ENCODE measurements at places on chromosomes 6 and 20. TPM values are rescaled to one million over a fixed set of nuclear protein-coding genes. Genes with fewer than 3 reads are reported as not detected.

DNA sequence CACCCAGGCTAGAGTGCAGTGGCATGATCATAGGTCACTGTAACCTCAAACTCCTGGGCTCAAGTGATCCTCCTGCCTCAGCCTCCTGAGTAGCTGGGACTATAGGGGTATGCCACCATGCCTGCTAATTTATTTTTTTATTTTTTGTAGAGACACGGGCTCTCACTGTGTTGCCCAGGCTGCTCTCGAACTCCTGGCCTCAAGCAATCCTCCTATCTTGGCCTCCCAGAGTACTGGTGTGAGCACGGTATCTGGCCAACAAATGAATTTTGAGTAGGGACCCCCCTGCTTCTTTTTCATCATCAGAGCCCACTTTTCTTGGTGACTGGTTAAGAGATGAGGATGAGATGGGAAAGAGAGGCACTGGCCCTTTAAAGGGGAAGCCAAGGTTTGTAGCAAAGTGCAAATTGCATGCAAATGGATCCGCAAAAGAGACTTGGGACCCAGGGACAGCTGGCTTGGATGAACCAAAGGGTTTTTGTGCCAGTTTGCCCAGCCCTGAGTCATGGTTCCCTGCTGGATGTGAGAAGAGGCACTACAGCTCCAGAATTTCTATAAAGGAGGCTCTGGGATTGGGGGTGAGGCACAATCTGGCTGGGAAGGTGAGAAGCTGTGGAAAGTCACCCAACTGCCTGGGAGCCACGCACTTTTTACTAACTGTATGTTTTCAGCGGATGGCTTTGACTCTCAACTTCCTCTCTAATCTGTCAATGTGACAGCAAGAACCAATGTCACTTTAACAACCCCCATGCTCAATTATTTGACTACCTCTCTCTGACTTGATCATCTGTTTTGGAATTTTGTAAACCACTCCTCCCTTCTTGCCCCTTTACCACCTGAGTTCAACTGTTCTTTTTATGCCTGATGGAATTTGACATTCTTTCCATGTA, 58.7 kb upstream of the RNF24 start:
- DNase-seq: no peak
- no peaks in the 10 kb centered on the region for H3K36me3 ChIP-seq
- peaks cover 26% of the 10 kb centered on the region for H3K4me1 ChIP-seq
- H3K27ac ChIP-seq: no peak overlapping the region
- no peak overlapping the region for H3K4me3 ChIP-seq

GRCh38 chr6:85678026-85678601, 35.4 kb upstream of the SYNCRIP start:
- peaks cover 64% of the 10 kb centered on the region for H3K36me3 ChIP-seq
- peaks cover 12% of the 10 kb centered on the region for H3K27me3 ChIP-seq
- H3K27ac ChIP-seq: peak overlapping the region; percentile 100
- peak overlapping the region; percentile 98 for H3K4me3 ChIP-seq

Gene SSTR4
- not detected for total RNA-seq

Gene PNLDC1
- total RNA-seq: 0.71 TPM

DNA sequence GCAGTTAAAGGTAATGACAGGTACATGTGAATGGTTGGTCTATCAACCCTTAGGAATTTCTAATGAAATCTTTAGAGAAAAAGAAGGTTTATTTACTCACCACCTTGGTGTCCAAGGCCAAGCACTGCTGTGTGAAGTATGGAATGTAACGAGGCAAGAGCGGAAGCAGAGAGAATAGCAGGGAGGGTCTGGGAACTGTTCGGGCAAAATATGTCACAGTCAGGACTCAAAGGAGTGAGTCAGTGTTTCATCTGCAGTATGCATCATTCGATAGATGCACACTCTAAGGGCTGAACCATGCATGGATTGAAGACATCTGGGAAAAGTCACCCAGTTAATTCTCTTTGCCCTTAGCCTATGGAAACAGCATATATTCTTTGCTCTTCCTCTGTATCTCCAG, 33.2 kb downstream of the ADGRF5 start:
- peaks cover 16% of the 10 kb centered on the region for H3K4me1 ChIP-seq
- H3K36me3 ChIP-seq: no peaks in the 10 kb centered on the region
- H3K4me3 ChIP-seq: no peak overlapping the region
- H3K27me3 ChIP-seq: no peaks in the 10 kb centered on the region
- DNase-seq: peak; percentile 10

GRCh38 chr20:59603176-59603575, 1.2 kb upstream of the PHACTR3 start:
- H3K36me3 ChIP-seq: no peaks in the 10 kb centered on the region
- H3K4me1 ChIP-seq: no peaks in the 10 kb centered on the region
- H3K27ac ChIP-seq: no peak overlapping the region
- H3K27me3 ChIP-seq: peaks cover 27% of the 10 kb centered on the region

DNA sequence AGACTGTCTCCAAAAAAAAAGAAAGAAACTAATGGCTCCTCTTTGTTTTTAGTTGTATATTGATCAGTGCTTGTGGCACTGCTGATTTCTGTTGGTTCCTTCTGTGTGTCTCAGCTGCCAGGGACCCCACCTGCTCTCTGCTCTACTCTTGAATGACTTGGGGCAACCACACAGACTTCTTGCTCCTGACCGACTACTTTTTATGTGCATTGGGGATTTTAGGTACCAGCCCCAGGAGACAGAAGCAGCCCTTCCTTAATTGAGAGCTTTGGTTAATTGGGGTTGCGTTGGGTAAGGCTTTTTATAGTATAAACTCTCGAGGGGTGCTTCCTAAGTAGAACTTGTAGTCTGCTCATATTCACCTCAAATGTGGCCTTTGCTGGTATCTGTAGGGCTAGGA, 6.9 kb downstream of the STK35 start:
- peaks cover 10% of the 10 kb centered on the region for H3K36me3 ChIP-seq
- peaks cover 46% of the 10 kb centered on the region for H3K4me1 ChIP-seq
- no peaks in the 10 kb centered on the region for H3K27me3 ChIP-seq

Gene RAET1L
- total RNA-seq: 2.3 TPM

- H3K36me3 ChIP-seq: peaks cover 5% of the 10 kb centered on the region
- no peaks in the 10 kb centered on the region for H3K27me3 ChIP-seq
- no peak for DNase-seq
- H3K27ac ChIP-seq: no peak overlapping the region
- peaks cover 24% of the 10 kb centered on the region for H3K4me1 ChIP-seq
These were observed 107.2 kb downstream of the AGPAT4 start for GRCh38 chr6:161166677-161167076.

DNA sequence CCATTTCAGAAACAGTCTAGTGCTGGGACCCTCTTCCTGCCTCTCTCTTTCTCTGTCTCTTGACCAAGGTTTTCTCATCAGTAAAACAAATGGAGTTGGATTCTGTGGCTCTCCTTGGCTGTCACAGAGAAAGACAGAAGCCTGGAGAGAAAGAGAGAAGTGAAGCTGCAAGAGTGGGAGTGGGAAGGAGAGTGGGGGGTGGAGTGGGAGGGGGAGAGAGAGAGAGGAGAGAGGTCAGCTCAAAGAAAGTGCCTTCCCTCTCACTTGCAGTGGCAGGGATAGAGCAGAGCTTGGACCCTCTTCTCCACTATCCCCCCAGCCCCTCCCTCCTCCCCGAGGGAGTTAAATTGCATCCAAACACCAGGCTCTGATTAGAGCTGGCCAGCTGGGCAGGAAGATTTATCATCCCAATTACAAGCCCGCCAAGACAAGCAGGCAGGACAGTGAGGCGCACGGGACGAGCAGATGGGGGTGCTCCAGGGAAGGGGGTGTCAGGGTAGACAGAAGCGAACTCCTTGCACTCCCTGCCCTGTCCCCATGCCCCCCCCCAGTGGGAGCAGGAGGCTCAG, 74.3 kb downstream of the CD40 start:
- no peak overlapping the region for H3K27ac ChIP-seq
- H3K4me1 ChIP-seq: no peaks in the 10 kb centered on the region
- H3K27me3 ChIP-seq: peaks cover 95% of the 10 kb centered on the region
- H3K4me3 ChIP-seq: no peak overlapping the region
- no peaks in the 10 kb centered on the region for H3K36me3 ChIP-seq
- DNase-seq: no peak

GRCh38 chr6:166106076-166106686, 61.5 kb downstream of the TBXT start:
- H3K4me3 ChIP-seq: no peak overlapping the region
- peak; percentile 80 for DNase-seq
- H3K27ac ChIP-seq: no peak overlapping the region
- H3K27me3 ChIP-seq: peaks cover 42% of the 10 kb centered on the region
- H3K4me1 ChIP-seq: no peaks in the 10 kb centered on the region

- H3K4me1 ChIP-seq: no peaks in the 10 kb centered on the region
- no peak overlapping the region for H3K27ac ChIP-seq
- no peaks in the 10 kb centered on the region for H3K27me3 ChIP-seq
- no peaks in the 10 kb centered on the region for H3K36me3 ChIP-seq
- DNase-seq: no peak
- H3K4me3 ChIP-seq: no peak overlapping the region
These were observed 417.4 kb upstream of the SOX4 start for GRCh38 chr6:21176197-21176596.

- no peaks in the 10 kb centered on the region for H3K4me1 ChIP-seq
- no peak for DNase-seq
- peaks cover 36% of the 10 kb centered on the region for H3K27me3 ChIP-seq
- no peak overlapping the region for H3K4me3 ChIP-seq
- H3K27ac ChIP-seq: no peak overlapping the region
- H3K36me3 ChIP-seq: no peaks in the 10 kb centered on the region
These were observed 19.6 kb upstream of the CCR6 start for GRCh38 chr6:167103041-167103891.

Gene CST4
- total RNA-seq: not detected

DNA sequence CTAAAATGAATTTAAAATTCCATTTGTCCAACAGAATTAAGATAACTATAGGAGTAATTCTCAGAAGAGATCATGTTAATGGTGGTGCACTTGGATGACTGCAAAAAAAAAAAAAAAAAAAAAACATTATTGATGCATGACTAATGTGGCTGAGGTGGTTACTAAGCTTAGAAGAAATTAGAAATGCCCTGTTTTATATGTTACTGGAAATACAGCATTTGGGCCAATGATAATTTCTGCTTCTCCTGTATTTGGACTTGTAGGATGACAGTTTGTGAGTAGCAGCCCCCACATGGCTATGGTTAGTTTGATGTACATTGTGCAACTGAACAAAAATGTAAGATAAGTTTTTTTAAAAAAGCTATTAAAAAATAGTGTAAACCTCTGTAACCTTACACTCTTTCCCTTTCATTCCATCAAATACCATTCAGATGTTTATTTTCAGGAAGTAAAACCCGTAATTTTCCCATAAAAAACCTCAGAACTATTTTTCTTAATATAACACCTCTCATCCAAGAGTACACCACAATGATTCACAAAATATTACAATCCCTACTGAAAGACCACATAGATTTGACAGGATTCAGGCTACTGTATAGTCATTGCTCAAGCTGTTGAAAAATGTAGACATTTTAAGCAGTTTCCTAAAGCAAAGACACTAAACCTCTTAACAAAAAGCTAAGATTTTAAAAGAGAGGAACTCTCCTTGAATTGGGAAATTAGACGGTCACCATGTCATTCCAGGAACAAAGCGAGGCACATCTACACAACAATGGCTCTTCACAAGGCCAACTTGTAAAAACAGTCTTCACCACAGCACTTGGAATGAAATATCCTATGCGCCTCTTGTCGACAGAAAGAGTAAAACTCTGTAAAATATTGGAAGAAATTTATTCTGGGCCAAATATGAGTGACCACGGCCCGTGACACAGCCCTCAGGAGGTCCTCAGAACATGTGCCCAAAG, 83.0 kb downstream of the WDR27 start:
- H3K4me1 ChIP-seq: peaks cover 24% of the 10 kb centered on the region
- peak overlapping the region; percentile 11 for H3K27ac ChIP-seq
- no peaks in the 10 kb centered on the region for H3K27me3 ChIP-seq
- H3K4me3 ChIP-seq: no peak overlapping the region
- peaks cover 10% of the 10 kb centered on the region for H3K36me3 ChIP-seq

DNA sequence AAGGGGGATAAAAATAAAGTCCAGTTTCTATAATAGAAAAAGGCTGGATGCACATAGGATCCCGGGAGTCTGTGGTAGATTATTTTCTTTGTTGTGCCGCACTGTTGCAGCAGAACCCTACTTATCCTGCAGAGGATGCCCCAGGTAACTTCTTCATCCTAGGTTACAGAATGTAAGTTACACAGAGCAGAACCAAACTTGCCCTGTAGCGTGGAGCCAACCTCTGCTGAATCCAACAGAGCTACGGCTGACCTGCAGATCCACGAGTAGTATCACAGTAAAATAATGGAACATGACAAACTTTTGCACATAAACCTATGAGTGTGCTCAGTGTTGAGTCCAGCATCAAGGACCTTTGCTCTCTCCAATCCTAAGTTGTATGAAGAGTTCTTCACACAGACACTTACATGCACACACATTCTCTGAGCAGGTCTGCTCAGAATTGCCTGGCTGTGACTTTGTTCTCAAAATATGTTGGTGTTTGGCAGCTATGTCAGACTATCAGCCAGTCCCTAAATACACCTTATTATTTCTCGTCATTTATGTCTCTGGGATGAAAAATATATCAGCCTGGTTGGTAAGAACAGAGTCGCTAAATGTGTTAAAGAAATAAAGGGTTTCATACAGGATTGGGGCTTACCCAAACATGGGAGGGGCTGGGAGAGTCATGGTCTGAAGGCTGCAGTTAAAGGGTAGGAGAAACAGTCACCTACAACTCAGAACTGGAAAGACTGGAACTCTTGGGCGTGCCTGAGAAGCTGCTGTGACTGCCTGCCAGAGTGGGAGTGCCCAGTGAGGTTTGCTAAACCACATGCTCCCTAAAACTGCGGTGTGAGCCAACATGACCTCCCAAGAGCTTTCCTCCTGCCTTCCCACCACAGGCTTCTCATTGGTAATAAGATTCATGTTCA, 165.1 kb upstream of the SLC24A3 start:
- H3K27ac ChIP-seq: peak overlapping the region; percentile 33
- H3K4me3 ChIP-seq: no peak overlapping the region
- H3K4me1 ChIP-seq: no peaks in the 10 kb centered on the region
- no peaks in the 10 kb centered on the region for H3K36me3 ChIP-seq
- DNase-seq: peak; percentile 49

- peak overlapping the region; percentile 33 for H3K27ac ChIP-seq
- H3K4me3 ChIP-seq: peak overlapping the region; percentile 5
- no peaks in the 10 kb centered on the region for H3K36me3 ChIP-seq
- DNase-seq: peak; percentile 93
- H3K4me1 ChIP-seq: peaks cover 14% of the 10 kb centered on the region
- H3K27me3 ChIP-seq: no peaks in the 10 kb centered on the region
These were observed 37.1 kb upstream of the NCOA3 start for GRCh38 chr20:47464380-47465101.

GRCh38 chr6:27672113-27672799, 199.4 kb upstream of the ZNF184 start:
- H3K36me3 ChIP-seq: peaks cover 52% of the 10 kb centered on the region
- DNase-seq: peak; percentile 85
- no peaks in the 10 kb centered on the region for H3K27me3 ChIP-seq
- H3K4me3 ChIP-seq: peak overlapping the region; percentile 60
- H3K4me1 ChIP-seq: peaks cover 36% of the 10 kb centered on the region
- H3K27ac ChIP-seq: peak overlapping the region; percentile 78

GRCh38 chr6:165012183-165012582, 297.2 kb downstream of the C6orf118 start:
- H3K36me3 ChIP-seq: no peaks in the 10 kb centered on the region
- H3K4me1 ChIP-seq: peaks cover 33% of the 10 kb centered on the region
- no peak overlapping the region for H3K27ac ChIP-seq
- no peak for DNase-seq
- H3K4me3 ChIP-seq: no peak overlapping the region

Gene C20orf141
- not detected for total RNA-seq

Gene CD40
- 13.3 TPM for total RNA-seq
